ENCODE measurements at places on chromosomes 11 and 22. TPM values are rescaled to one million over a fixed set of nuclear protein-coding genes. Genes with fewer than 3 reads are reported as not detected.

Gene RTN4R
- total RNA-seq: 19.0 TPM

GRCh38 chr11:40280159-40281051 is 1179.0 kb downstream of the LRRC4C start:
- H3K4me1 ChIP-seq: peaks cover 14% of the 10 kb centered on the region
- no peak overlapping the region for H3K4me3 ChIP-seq

GRCh38 chr11:132064987-132065620 is 694.7 kb downstream of the NTM start:
- no peak overlapping the region for H3K27ac ChIP-seq
- no peaks in the 10 kb centered on the region for H3K4me1 ChIP-seq
- H3K4me3 ChIP-seq: no peak overlapping the region
- DNase-seq: no peak
- H3K27me3 ChIP-seq: no peaks in the 10 kb centered on the region

DNA sequence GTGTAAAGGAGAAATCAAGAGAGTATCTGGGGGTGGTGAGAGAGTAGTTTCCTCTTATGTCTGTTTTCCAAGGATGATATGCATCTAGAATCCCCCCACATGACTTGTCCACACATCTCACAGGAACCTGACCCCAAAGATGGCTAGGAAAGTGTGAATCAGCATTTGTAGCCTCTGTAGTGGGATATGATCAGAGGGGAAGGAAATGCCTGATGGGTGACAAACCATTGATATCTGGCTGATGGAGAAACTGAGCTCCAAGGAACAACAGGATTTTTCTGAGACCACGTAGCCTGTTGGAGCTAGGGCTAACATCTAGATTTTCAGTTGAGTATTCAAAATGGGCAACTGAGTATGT is 369.4 kb downstream of the DDX10 start:
- peaks cover 2% of the 10 kb centered on the region for H3K27me3 ChIP-seq
- no peak overlapping the region for H3K27ac ChIP-seq
- DNase-seq: no peak
- H3K36me3 ChIP-seq: no peaks in the 10 kb centered on the region
- H3K4me3 ChIP-seq: no peak overlapping the region

DNA sequence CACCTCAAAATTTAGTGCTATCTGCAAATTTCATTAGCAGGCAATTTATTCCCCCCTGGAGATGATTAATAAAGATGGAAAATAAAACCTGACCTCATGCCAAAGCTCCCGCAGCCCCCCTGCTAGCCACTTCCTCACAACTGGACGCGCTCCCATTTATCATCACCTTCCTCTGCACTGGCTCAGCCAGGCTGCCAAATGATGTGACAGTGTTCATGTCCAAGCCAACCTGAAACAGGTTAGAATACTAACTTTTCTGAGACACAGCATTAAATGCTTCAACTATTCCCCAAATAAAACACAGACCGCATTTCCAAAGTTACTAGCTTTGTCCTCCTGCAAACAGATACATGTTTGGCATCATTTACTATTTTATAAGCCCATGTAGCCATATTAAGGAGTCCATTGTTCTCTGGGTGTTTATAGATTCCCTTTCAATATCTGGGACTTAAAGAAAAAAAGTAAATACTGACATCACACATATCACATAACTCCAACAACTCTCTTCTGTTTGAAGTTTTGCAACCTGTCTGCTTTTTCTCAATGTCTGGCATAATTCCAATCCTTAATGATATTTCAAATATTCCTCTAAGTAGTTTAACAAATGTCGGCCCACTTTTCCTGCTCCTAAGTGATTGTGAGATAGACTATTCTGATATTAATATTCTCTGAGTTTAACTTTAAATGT is 829.7 kb upstream of the FAT3 start:
- H3K27me3 ChIP-seq: no peaks in the 10 kb centered on the region
- DNase-seq: no peak
- no peak overlapping the region for H3K27ac ChIP-seq
- no peak overlapping the region for H3K4me3 ChIP-seq
- H3K36me3 ChIP-seq: no peaks in the 10 kb centered on the region

DNA sequence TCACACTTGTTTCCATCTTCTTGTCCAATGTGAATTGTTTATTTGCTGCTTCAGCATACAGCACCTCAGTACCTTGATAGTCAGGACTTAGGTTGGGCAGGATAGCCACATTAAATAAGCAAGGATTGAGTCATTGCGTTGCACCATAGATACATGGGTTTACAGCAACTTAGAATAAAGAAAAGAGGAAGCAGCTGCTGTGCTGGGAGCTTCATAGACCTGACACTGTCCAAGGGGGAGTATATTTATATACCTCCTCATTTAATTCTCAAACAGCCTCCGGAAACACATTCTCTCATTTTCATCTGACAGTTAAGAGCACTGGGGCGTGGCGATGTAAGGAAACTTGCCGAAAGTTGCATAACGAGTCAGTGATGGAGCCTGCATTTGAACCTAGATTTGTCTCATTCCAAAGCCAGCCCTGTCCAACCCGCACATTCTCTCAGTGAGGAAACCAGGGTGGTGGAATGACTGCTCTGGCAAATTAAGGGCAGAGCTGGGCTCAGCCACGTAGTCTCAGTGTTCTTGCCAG is 42.2 kb downstream of the UBASH3B start:
- peaks cover 5% of the 10 kb centered on the region for H3K27me3 ChIP-seq
- H3K36me3 ChIP-seq: peaks cover 5% of the 10 kb centered on the region
- DNase-seq: no peak
- no peak overlapping the region for H3K27ac ChIP-seq
- H3K4me3 ChIP-seq: no peak overlapping the region
